ENCODE measurements at places on chromosomes 7 and 10. TPM values are rescaled to one million over a fixed set of nuclear protein-coding genes. Genes with fewer than 3 reads are reported as not detected.

Gene GIMAP7
- 12.6 TPM for polyA plus RNA-seq

Gene SEMA3D
- polyA plus RNA-seq: 42.2 TPM

DNA sequence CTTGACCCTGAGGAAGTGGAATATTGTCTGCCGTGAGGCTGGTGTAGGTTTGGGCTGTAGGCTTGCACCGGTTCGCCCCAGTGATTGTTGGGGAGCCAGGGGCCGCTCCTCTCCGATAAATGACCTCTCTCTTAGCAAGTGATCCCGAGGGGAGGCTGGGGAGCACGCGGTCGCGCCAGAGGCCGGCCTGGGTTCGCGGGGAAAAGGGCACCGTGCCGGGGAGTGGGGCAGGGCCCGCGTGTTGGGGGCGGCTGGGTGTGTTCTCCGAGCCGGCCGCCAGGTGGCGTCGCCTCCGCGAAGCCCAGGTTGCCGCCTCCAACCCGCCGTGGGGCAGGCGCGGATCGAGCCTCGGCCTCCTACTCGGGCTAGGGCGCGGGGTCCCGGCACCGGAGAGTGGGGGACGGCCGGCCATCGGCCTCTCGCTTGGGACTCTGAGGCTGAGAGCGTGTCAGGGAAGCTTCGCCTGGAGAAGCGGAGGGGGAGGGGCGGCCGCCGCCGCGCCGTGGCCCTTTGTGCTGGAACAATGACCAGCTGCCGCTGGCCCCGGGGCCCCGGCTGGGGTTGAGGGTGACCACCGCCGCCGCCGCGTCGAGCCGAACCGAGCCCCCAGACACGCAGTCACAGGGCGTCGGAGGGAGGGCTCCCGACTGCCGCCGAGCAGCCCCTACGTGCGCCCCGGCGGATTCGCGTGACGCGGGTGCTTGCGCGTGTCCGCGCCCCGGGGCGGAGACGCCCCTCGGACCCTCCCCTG is 442 bp upstream of the LZTS2 start:
- peak; percentile 73 for DNase-seq

- no peak for DNase-seq
Observed at GRCh38 chr10:50231515-50232260, 19.6 kb downstream of the ASAH2 start.

- DNase-seq: no peak
Observed at GRCh38 chr10:128306966-128307365, 180.7 kb upstream of the MKI67 start.

GRCh38 chr10:71909399-71910083 is 54.7 kb upstream of the CHST3 start:
- DNase-seq: no peak

DNA sequence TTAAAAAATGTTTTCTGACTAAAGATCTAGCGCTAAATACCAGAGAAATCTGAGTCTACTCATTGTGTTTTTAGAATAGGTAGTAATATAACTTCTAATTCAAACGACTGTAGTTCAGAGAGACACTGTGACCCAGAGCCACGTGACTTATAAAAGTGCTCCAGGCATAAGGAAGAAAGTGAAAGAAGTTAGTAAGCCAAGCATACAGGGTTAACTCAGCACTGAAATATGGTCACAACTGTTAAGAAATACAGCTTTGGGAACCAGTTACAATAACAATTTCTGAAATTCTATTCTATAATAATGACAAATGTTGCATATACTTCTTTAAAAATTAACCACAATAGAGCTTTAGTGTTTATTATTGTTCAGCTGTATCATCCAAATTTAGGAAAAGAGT is 119.1 kb downstream of the TFEC start:
- no peak for DNase-seq

Gene AOC1
- 108 TPM for polyA plus RNA-seq

DNA sequence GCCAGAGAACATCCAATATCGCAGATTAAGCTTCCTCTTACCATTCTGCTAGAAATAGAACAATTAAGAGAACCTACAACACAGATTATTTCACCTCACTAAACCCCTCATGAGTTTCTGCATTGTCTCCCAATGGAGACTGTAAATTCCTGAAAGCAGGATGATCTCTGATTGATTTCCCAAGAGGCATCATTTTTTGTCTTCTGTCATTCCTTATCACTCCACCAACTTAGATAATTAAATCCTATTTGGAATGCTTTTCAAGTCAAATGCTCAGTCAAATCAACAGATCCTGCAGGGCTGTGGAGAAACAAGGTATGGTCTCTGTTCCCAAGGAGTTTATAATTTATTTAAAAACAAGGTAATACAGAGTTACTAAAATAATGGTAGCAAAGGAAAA is 161.5 kb downstream of the MTERF1 start:
- DNase-seq: no peak

DNA sequence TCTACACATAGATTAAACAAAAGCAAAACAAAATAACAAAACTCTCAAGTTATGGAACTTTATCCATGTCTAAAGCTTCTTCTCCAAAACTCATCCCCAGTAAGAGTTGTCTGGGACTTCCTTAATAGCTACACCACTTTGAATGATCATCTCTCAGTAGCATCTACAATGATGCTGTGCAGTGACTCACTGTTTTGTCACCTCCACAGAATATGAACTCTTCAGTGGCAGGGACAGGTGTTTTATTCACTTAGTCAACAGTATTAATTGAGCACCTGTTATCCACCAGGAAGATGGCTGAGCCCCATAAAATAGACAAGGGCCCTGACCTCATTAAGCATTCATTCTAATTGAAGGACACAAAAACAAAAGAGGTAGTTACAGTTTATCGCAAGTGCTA is 350.7 kb downstream of the ELMO1 start:
- no peak for DNase-seq

Gene ATAD1
- 67.1 TPM for polyA plus RNA-seq

DNA sequence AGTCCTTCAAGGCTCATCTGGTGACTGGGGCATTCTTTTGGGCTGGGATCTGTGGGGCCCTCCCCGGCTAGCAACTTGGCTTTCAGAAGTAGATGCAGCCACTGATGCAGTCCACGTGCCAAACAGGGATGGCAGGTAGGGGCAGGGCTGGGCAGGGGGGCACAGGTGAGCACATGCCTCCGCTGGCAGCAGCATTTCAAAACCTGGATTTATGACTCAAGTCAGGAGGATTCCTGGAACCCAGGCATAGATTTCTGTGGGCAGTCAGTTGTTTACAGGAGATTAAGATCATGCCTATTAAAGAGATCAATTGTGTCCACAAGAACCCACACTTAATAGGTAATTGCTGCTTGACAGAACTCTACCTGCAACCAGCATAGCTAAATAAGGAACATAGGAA is 839 bp upstream of the HABP2 start:
- no peak for DNase-seq

DNA sequence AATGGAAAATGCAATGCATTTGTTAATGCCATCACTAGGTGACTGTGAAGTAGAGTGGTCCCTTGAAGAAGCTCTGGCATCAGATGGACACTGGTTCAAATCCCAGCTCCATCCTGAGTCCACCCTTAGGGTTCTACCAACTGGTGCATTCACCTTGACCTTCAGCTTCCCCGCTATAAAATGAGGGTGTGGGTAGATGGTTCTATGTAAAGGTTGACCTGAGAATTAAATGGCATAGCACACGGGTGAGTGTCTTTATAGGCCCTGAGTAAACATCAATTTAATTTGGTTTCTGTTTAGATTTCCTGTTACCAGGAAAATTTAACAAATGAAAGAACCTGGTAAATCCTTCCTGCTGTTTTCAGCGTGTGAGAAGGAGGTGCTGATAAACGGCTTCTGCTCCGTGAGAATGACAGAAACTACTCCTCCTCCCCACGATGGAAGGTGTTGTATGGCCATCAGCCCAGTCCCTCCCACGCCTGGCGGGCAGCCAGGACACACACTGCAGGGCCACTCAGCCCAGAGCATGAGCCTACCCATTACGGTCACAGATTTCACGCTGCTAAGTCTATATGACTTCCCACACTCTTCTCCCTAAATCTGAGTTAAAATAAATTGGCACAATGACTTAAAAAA is 210.1 kb downstream of the TNS3 start:
- DNase-seq: peak; percentile 74

DNA sequence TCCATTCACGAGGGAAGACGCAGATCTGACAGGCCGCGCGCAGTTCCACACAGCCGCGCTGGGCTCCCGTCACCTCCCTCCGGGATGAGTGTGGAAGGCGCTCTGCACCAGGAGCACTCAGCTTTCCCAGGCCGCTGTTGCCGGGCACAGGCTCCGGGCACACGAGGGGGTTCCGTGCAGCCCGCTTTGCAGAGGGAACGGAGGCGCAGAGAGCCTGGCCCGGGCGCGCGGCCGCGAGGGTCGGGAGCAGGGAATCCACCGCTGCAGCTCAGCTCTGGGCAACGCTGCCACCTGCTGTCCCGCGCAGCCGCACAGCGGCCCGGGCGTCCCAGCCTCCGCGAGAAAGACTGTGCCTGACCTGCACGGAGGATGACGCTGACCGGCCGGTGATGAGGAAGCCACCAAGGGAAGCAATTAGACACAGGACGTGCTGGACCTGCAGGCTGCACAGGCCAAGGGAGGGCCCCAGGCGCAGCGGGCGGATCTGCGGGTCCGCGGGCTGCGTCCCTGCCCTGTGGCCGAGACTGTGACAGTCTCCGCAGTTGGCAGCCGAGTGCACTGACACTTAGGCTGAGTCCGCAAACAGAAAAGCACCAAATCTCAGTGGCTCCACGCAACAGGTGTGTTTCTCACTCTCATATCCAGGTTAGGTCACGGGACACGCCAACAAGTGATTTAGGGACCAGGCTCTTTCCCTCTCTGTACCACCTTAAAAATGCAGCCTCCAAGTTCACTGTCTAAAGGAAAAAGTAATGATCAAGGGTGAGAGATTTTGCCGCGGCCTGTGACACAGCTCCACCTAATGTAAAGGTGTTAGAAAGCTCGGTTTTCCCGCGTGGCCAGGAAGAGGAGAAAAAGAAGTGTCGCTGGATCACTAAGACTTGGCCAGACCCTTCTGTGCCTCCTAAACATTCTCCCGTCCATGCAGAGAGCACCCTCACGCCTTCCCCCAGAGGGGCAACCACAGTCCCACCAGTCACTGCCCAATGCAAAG is 94.5 kb downstream of the SEC61G start:
- DNase-seq: peak; percentile 65

GRCh38 chr7:30692882-30693281 is 10.6 kb upstream of the CRHR2 start:
- DNase-seq: no peak

Data from right renal pelvis (tissue), 4 donors.